Activated naive CD4-positive, alpha-beta T cell (primary cell): ENCODE measurements at places on chromosomes 2 and 18.

DNA sequence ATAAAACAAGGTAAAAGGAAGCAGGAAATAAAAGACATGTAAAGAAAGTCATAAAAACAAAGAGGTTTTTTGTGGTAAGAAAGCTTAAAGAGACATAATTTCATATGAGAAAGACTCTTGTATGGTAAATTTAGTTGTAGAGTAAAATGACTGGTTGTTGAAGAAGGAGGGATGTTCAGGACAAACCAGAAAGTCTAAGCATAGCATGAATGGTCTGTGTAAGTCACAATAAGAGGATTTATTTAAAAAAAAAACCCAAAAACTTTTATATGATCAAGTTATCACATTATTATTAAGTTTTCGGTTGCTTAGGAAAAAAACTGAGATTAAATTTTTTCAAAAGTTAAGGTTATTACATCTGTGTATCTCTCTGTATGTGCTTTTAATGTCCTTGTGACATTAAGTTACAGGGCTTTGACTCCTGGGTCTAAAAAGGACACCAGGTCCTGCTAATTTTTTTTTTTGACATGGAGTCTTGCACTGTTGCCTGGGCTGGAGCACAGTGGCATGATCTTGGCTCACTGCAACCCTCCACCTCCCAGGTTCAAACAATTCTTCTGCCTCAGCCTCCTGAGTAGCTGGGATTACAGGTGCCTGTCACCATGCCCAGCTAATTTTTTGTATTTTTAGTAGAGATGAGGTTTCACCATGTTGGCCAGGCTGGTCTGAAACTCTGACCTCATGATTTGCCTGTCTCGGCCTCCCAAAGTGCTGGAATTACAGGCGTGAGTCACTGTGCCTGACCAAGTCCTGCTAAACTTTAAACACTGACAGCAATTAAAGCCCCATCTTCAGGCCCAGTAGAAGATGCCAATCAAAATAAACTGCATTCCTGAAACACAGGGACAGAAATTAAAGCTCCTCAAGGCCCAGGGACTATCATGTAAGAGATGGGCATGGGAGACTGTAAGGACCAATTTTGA lies 14.2 kb upstream of the OXER1 start:
- no peak for DNase-seq

- DNase-seq = no peak
These were observed 1.2 kb downstream of the TMEM200C start for GRCh38 chr18:5893956-5894610.

GRCh38 chr2:45083175-45083574 lies 73.9 kb upstream of the SIX2 start:
- DNase-seq = no peak

- no peak for DNase-seq
These were observed 240.5 kb upstream of the ID2 start for GRCh38 chr2:8441371-8441770.

DNA sequence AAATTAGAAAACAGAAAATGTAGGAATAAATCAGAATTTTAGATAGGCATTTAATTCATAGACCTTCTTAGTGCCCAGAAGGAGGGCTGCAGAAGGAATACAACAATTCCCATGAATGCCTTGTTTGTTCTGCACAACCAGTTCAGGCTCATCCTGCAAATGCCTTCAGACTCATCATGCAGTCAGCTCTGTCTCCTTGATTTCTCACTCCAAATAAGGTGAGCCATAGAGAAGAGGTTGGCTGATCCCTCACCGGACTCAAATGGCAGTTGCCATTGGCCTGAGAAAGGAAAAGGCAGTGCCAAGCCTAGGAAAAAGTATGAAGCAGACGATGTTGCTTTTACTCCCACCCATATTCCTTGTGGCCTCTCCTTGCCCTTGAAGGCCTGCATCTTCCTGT lies 50.3 kb downstream of the DSC3 start:
- DNase-seq = no peak

GRCh38 chr2:193502363-193503035 lies 1307.8 kb upstream of the TMEFF2 start:
- DNase-seq = no peak
